DND-41 (cell line): ENCODE measurements at places on chromosomes 12 and 14.

DNA sequence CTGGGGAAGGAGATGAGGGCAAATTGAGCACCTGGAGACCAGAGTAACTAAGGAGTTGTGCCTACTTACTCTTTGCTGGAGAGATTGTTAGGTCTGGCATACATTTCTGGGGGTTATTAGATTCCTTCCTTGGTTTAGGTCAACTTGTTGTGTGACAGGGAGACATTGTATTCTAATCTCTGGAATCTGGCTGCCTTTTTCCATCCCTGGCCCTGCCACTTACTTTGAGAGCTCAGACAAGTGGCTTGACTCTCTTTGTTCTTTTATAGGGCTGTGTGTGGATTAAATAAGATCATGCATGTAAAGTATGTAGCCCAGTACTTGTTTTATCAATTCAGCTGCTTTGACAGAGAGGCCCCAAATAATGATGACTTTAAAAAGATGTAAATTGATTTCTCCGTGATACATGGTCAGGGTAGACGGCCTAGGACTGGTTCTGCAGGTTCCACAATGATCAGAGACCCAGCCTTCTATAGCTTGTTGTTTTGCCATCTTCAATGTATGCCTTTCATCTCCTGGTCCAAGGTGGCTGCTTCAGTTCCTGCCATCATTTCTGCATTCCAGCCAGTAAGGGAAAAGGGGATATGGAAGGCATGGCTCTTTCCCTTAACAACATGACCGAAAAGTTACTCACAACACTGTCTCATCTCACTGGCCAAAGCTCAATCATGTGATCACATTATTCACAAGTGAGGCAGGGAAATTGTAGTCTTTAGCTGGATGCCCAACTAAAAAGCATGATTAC lies 72.6 kb downstream of the CHST11 start:
- no peak for DNase-seq

DNA sequence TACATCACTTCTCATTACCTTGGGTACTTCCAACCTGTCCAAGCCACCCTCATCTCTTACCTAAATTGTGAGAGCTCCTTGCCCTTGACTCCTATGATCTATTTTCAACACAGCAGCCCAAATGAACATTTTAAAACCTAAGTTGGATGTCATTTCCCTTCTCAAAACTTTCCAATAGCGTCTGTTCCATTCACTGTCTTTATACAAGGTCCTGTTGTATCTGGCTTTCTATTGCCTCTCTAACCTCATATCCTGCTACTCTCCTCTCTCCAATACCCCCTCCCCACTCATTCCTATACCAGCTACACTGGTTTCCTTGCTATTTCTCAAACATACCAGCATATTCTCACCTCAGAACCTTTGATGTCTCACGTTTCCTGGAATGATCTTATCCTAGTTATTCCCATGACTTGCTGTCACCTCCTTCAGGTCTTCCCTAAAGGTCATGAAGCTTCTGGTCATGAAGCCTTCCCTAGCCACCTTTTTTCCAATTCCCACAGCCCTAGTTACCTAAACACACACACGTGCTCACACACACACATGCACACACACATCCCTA lies 4.1 kb upstream of the KANSL2 start:
- no peak for DNase-seq

DNA sequence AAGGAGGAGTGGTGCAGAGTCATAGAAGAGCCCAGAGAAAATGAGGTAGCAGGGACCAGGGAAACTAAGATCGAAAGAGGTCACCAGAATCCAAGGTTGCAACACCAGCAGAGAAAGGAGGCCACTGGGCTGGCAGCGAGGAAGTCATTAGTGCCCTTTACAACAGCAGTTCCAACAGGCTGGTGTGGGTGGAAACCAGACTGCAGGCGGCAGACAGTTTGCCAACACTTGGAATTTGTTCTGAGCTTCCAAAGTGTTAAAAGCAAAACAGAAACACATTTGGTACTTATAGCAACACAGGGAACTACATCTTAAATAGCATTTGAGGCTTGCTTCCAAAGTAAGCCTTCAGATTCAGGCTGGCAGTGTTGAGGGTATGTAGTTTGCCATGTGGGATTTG lies 95.2 kb upstream of the PWP1 start:
- DNase-seq, result no peak

- no peak for DNase-seq
These were observed 4.9 kb upstream of the PPP1R12A start for GRCh38 chr12:79939728-79940310.

DNA sequence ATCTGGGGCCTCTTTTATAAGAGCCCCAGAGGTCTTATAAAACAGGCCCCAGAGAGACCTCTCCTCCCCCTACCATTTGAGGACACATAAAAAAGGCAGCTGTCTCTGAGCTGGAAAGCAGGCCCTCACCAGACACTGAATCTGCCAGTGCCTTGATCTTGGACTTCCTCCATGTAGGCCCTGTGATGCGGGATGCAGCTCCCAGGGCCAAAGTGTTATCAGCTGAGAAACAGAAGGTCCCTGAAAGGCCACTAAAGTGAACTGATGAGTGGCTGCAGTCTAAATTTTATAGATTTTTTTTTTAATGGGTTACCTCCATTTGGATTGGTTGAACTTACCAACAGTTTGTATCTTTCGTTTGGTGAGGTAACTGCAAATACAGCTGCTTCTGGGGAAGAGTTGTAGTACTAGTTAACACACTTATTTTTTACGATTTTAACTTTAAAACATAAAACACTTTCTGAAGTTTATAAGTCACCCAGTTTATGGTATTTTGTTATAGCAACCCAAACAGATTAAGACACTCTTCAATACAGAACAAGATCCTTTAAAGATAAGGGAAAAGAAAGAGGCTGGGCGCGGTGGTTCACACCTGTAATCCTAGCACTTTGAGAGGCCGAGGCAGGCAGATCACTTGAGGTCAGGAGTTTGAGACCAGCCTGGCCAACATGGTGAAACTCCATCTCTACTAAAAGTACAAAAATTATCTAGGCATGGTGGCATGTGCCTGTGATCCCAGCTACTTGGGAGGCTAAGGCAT lies 5.6 kb upstream of the GUCY2C start:
- DNase-seq, result no peak

DNA sequence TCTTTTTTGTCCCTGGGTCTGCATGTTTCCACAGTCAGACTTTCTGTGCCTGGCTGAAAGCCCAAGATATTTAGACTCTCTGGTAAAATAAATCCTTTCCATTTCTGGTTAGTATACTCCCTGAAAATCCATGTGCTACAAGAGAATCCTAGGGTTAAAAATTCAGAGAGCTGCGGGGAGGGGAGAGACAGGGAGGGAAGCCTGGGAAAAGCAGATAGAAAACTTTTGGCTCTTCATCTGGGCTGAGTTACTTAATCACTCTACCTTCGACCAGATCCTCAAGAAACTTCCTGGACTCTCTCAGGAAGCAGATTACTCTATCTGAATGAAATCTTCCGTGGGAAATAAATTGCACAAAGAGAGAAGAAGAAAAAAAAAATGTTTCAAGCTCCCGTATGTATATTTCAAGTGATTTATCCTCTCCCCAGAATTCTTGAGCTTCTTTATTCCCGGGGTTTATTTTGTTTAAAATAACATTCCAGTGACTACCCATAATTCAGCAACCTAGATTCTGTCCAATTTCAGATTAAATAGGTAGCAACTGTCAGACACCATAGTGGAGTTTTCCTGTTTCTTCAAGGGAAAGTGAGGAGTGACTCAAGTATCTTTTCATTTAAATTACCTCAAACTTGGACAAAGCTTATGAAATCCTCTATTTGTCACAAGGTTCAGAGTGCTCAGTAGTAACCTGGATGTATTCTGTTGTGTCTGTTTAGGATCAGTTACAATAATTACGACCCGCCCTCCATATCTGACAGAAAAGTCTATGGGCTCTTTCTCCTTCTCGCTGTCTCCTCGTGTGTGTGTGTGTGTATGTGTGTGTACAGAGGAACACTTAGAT lies 163.7 kb downstream of the MYRFL start:
- DNase-seq, result no peak

DNA sequence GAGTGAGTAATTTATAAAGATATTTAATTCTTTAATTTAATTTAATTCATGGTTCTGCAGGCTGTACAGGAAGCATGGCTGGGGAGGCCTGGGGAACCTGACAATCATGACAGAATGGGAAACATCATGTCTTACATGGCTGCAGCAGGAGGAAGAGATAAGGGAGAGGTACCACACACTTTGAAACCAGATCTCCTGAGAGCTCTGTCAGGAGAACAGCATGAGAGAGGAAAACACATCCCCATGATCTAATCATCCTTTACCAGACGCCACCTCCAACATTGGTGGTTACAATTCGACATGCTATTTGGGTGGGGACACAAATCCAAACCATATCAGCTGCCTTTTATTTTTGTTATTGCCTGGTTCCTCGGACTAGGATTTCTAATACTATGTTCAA lies 928.6 kb downstream of the TMEM121 start:
- DNase-seq, result no peak

DNA sequence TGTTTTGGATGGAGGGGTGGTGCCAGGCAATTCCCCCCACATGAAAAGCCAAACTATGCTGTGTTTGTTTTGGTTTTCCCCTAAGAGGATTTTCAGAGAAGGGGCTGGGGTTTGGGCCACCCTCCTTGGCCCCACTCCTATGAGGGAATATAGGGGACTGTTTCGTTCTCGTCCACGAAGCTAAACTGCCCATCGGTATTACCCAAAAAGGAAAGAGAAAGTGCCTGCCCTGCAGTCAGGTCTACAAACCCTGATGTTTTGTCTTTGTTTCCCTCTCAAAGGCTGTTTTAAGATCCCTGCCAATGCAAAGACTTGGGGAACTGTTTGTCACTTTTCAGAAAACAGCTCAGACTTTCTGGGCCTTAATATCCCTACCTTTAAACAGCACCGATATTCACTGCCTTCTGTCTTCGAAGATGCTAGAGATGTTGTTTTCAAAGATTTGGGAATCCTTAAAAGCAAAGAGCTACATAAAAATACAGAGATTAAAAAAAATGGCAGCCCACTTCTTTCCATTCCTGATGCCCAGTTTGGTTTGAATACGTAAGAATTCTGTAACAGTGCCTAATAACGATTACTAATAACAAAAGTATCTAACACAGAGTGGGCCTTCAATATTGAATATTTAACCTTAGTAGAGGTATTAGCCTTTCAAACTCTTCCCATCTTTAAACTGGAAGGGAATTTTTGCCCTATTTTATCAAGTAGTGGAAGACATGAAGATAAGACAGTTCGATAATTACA lies 518.4 kb downstream of the MED13L start:
- DNase-seq, result no peak

GRCh38 chr14:91227183-91227628 lies 17.3 kb downstream of the GPR68 start:
- DNase-seq, result peak; percentile 41

- DNase-seq, result no peak
These were observed 442.5 kb downstream of the EGLN3 start for GRCh38 chr14:33508126-33509062.

DNA sequence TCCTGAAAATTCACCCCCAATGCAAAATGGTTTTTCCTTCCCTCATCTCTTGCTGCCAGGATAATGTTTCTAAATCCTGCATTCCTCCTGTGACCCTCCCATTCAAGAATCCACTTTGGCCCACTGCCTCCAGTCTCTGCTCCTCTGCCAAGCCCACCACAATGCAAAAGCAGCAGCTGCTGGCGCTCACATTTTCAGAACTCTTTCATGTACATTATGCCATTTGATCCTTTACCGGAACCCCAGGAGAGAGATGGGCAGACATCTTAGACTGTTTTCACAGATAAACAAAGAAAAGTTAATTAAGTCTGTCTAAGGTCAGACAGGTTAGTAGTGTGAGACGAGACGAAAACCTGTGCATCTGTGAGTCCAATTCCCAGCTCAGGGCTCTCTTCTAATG lies 12.9 kb downstream of the LRIG3 start:
- no peak for DNase-seq

GRCh38 chr14:24504425-24504950 lies 3.6 kb downstream of the CMA1 start:
- no peak for DNase-seq

DNA sequence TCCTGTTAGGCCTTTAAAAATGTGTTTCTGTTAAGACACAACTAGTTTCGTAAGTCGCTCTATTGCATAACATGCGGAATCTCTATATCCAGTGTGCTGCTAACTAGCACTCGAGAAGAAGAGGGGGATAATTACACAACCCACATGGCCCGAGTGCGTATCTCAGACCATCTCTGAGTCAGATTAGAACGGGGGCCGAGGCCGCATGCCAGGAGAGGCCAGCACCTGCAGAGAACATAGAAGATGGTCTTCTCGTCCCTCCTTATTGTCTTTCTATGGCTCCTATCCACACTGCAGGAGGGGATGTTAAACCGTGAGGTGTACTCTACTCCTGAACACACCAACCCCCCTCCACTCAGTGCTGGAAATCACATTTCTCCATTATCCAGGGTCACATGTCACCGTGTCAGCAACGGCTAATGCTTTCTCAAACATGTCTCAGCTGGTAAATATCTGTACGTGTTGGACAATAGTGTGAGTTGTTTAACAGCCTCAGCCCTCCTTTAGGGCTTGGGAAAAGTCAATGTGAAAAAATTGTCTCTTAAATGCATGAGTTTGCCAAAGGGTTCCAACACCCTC lies 56.3 kb downstream of the CCDC88C start:
- no peak for DNase-seq

DNA sequence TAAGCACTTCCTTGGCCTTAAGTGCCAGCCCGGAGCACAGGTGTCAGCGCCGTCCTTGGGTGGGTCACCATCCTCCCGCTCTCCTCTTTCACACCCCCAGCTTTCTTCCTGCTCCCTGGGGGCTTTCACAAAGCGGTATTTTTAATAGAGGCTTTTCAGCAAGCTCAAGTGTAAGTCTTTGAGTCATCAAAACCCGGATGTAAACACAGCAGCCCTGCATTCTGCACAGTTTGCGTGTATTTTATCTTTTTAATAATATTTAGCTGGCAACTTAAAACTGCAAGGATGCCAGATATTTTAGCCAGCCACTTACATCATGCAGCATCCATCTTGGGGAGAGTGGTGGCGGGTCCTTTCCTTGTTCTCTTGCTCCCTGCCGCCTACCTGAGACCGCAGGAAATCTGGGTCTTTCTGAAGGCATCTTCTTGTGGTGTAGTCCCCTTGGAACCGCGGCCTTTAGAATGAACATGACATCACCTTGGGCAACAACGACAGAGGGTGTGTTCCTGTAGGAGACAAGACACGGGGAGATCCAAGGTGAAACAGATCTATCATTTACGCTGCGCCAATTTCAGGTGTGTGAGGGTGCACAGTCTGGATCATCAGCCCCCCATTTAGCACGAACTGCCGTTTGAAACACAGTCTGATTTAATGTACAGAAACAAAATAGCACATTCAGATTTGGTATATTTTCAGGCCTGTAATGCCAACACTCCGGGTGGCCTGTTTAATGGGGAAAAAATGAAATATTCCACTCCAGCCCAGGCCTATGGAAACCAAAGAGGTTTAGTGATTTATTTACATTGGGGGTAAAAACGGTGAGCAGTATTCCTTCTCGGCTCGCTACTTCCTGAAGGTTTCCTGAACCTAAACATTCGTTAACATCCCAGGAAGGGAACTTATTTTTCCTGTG lies 12.5 kb upstream of the IRF2BPL start:
- peak; percentile 67 for DNase-seq
